ENCODE measurements at places on chromosomes 3 and 15.
A peak's percentile ranks its signal among the peaks of the same experiment; 100 is the strongest.

GRCh38 chr3:189041482-189042090 is 130.2 kb upstream of the TPRG1 start:
- peak; percentile 46 for DNase-seq

DNA sequence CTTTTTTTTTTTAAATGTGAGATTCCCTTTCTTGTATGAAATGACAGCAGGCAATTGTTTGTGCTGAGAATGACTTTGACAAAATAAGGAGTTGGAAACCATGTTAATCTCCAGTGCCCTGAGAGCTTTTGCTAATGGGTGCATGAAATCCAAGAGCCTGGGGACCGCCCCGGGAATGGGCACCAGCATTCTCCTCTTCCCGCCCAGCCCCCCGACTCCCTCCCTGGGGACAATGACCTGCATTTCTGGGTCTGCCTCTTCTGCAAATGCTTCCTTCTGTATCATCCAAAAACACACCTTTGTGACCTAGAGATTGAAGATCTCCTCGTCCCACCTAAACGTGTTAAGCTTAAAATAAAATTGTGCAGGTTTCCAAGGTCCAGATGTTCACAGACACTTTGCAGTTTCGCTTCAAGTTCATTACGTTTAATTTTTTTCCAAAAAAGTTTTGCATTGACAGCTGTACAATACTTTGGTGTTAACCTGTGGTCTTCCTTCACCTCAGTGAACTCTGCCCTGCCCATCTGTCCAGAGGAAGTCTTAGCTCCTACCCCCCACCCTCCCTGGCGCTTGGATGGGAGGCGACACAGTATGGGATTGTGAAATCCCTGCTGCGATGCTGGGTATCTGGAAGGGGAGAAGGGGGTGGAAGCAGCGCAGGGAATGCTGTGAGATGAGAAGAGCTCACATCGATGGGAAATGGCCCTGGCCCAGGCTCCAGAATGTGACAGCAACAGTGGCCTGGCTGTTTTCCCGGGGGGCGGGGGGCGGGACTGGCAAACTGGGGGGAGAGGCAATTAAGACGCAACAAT is 50.1 kb downstream of the TLE3 start:
- no peak for DNase-seq

GRCh38 chr3:89246326-89246725 is 138.9 kb downstream of the EPHA3 start:
- DNase-seq = no peak

- DNase-seq = no peak
These were observed 139.4 kb downstream of the FHIT start for GRCh38 chr3:61111825-61112224.

DNA sequence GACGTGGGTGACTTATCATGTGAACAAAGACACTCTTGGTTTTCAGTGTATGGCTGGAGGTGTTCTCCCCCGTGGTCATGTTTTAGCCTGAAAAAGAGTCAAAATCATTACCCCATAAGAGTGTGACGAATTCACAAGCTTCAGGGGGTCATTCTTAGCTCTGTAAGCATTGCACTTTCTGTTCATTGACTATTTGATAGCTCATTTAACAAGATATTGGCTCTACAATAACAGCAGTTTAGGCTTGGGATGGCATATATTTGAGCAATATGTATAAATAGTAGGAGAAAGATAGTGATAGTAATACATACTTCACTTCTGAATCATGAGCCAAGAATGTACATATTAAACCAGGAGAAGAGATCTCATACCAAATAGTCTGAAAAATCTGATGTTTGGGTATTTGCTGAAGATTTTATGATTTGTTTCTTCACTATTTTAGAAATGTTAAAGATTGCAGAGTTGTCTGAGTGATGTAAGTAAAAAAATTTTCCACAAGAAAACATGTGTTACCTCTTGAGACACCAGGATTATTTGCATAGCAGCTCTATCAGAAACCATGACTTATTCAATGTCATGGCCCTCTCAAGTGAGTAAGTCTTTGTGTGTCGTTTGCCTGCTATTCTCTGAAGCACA is 996.0 kb downstream of the OTOL1 start:
- no peak for DNase-seq

DNA sequence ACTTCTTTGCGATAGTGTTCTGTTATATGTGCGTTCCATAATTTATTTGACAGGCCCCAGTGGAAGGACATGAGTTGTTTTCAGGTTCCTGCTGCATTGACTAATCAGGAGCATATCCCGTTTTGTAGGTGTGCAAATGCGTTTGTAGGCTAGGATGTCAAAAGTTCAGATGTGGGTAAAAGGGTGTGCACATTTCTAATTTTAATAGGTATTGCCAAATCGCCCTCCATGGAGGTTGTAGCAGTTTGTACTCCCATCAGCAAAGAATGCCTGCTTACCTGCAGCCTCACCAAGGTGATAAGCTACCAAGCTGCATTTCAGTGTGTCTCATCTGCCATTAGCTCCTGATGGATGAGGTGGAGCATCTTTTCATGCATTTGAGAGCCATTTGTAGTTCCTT is 36.3 kb downstream of the KLF13 start:
- no peak for DNase-seq

DNA sequence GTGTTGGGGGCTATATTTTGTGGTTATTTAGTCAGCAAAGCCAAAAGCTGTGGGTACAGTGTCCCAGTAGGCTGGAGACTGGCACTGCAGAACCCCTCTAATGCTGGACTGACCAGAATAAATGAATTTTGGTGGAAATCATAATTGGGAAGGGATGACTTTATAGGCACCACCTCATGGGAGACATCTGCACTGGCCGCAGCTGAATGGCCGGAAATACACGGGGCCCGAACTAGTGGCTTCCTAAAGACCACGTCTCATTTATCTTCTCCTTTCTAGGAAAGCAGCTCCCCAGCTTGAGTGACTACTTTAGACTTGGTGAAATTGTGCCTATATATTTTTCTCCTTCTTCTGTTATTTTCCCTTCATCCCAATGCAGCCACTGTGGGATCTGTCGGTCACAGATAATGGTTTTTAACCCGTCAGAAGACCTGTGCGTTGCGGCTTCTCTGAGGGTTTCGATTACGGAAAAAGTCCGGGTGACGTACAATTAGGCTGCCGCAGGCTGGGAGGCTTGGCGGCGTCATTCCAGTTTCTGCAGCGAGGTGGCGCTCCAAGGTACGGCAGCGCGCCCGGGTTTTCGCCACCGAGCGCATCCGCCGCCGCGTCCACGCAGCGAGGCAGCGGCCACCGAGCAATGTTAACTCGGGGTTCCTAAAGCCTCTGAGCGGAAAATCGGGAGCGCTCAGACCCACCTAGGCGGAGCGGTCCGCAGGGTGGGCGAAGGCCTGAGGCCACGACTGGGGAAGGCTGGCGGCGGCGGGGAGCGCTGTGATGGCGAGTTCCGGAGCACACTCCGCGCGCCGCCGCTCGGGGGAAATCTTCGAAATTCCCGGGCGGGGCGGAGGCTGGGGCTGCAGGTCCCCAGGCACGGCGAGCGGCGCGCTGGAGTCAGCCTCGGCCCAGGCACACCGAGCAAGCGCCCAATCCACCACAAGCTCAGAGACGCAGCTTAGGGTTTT is 26.3 kb downstream of the NR2F2 start:
- DNase-seq = peak; percentile 57

DNA sequence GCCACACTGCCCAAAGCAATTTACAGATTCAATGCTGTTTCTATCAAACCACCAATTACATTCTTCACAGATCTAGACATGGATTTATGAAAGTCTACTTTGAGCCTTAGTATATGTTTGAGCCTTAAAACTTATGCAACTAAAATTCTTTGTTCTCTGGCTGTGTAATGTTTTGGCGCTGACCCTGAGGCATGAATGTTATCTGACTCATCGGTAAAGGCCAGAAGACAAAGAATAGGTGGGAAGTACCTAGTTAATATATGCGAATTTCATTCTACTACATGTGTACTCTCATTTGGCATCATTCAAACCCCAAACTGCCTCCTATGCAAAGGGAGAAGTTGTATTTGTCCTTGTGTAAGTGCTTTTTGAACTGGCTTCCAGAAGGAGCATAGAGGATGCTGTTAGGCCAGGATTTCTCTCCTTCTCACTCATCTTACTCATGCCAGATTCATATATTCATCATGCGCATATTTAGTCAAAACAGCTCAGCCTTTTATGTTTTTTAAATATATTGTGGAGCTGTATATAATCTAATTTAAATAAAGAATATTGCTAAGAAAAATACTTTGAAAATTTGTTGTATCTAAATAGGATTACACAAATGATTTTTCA is 204.2 kb downstream of the NFKBIZ start:
- no peak for DNase-seq

DNA sequence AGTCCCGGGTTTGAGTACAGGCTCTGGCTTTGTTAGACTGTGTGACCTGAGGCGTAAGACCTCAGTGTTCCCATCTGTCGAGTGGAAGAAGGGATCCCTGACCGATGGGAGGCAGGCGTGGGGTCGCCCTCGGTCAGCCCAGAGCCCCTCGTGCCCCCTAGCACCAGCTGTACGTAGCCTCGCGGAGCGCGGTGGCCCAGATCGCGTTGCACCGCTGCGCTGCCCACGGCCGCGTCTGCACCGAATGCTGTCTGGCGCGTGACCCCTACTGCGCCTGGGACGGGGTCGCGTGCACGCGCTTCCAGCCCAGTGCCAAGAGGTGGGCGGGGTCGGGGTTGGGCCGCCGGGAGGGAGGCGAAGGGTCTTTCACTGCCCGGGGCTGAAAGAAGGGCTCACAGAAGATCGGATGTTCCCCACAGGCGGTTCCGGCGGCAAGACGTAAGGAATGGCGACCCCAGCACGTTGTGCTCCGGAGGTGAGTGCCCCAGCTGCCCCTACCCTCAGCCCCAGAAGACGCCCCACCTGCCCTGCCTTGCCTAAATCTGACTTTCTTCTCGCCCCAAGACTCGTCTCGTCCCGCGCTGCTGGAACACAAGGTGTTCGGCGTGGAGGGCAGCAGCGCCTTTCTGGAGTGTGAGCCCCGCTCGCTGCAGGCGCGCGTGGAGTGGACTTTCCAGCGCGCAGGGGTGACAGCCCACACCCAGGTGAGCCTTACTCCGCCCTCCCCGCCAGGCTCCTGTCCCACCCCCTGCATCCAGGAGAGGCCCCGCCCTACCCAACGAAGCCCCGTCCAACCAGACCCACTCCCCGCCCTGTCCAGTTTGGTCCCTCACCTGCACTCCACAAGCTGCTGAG is 3.5 kb upstream of the LSMEM2 start:
- no peak for DNase-seq

- no peak for DNase-seq
These were observed 49.1 kb upstream of the TJP1 start for GRCh38 chr15:29871401-29871800.

DNA sequence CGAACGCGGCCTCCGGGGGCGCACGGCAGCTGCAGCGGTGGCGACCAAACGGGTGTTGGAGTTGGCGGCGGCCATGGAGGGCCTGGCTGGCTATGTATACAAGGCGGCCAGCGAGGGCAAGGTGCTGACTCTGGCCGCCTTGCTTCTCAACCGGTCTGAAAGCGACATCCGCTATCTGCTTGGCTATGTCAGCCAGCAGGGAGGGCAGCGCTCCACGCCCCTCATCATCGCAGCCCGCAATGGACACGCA is 725 bp downstream of the FEM1B start:
- no peak for DNase-seq

DNA sequence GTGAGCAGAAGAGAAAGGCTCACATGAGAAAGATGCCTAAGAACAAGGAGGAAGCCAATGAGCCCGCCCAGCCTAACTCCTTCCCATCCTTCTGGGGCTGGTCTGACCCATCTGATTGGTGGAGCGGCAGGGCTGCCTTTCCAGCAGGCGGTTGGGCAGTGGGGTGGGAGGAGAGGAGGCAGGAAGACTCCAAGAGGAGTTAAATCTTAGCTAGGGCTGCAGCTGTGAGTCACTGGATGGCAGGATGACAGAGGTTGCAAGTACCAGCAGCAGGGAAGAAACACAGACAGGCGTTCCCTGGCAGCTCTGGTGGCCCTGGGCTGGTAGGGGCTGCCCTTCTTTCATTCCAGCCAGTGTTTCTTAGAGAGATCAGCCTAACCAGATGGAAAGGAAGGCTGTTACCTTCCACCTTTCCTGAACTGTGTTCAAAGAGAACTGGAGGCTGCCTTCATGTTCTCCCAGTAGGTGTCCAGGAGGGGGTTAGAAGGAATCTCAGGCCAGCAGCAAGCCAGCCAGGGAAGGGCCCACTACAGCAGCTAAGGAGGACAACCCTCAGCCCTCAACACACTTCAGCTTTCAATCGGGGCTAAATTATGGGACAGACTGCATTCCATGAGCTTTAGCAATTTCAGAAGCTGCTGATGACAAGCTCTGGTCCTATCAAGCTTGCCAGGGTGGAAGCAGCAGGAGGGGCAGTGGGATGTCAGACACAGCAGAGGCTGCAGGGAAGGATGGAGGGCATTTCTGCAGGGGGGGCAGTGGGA is 50.3 kb downstream of the CHSY1 start:
- DNase-seq = peak; percentile 19

DNA sequence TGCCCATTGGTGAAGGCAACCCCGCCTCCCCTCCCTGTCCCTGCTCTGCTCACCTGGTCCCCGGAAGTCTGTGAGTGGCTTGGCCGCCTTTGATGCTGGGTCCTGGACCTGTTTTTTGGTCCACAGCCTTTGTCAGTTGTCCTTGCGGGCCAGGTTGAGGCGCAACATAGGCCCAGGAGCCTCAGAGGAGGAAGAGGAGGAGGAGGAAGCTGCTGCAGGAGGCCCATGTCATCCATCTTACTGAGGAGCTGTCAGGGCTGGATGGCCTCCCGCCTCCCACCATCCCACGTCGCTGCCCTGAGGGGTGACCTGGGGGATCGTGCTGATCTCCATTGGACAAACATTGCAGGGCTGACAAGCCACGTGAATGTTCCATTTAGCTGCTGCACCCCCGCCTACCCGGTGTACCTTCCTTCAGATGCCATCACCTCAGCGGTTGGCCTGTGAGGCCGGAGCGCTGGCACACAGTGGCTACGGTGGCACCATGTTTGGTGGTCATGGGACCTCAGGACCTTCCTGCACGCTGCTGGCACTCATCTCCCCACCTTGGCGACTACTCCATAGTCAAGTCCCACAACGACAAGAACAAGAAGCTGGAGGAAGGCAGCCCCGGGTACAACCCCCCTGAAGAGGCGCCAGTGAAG is 106.3 kb downstream of the SMAD6 start:
- DNase-seq = no peak

DNA sequence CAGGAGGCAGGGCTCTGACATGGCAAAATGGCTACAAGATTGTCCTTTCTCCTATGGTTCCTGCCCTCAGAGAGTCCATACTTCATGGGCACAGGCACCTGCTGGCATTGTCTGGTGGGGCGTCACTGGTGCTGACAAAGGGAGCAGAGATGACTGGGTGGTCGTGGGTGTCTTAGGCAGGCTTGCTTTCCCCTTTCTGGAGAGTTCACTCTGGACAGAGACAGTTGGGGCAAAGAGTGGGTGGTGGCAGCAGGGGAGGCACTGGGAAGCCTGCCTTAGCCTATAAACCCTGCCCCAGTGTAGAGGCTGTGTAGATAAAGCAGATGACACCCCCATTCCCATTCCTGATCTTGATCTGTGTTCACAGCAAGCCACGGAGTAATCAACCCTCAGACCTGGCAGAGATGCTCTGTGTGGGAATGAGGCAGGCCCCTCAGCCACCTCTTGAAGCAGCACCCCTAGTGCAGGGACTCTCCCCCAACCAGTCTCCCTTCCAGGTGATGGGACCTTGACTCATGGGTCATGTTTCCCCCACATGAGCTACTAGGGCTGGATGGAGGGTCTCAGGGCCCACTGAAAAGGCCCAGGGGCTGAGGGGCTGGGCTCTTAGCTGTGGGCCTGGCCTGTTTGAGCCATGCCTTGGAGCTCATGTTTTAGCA is 20.7 kb upstream of the DOCK3 start:
- DNase-seq = no peak

- no peak for DNase-seq
These were observed 856 bp downstream of the NPAP1 start for GRCh38 chr15:24676431-24676830.

GRCh38 chr15:26372706-26373105 is 400.2 kb downstream of the GABRB3 start:
- no peak for DNase-seq

GRCh38 chr3:50551681-50552435 is 15.7 kb downstream of the C3orf18 start:
- no peak for DNase-seq

Data from hematopoietic multipotent progenitor cell treated with erythropoietin and hydrocortisone succinate and interleukin-3 and kit ligand, for 8 days (in vitro differentiated cells).